ENCODE measurements at places on chromosomes 7 and 10.

DNA sequence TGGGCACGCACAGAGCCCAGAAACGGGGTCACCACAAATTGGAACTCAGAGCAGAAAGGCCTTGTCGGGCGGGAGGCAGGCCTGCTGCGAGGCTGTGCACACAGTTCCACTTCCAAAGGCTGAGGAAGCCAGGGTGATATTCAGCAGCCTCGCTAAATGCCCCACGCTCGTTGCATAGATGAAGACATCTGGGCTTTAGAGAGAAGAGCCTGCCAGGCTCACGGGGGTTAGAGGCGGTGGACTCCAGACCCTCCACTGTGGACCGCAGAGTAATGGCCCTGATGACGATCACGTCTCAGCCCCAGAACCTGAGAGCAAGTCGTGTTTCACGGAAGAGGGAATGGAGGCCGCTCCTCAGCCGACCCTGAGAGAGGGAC lies 104.2 kb downstream of the DNAJB6 start:
- no peak for DNase-seq

GRCh38 chr10:113965077-113965476 lies 78.6 kb upstream of the ADRB1 start:
- DNase-seq, result peak; percentile 63

- DNase-seq, result no peak
Observed at GRCh38 chr7:158442260-158442659, 145.4 kb downstream of the PTPRN2 start.

- DNase-seq, result no peak
Observed at GRCh38 chr7:114793155-114793845, 128.6 kb upstream of the MDFIC start.

- peak; percentile 89 for DNase-seq
Observed at GRCh38 chr7:144842377-144842851, 6.6 kb upstream of the TPK1 start.

- no peak for DNase-seq
Observed at GRCh38 chr10:1368842-1369171, 312.6 kb downstream of the WDR37 start.

DNA sequence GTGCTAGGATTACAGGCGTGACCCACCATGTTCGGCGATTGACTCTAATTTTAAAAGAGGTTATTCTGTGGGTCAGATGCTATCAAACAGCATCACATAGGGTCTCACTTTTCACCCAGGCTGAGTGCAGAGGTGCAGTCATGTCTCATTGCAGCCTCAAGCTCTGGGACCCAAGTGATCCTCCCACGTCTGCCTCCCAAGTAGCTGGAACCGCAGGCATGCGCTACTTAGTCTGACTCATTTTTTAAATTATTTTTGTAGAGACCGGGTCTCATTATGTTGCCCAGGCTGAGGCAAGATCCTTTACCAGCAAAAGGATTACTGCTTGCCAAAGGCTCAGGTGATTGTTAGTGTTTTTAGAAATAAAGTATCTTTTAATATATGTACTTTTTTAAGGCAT lies 42.9 kb upstream of the STOX1 start:
- DNase-seq, result no peak

GRCh38 chr10:83410570-83410969 lies 728.7 kb upstream of the GHITM start:
- no peak for DNase-seq

GRCh38 chr10:61271127-61271780 lies 181.9 kb downstream of the TMEM26 start:
- DNase-seq, result no peak

DNA sequence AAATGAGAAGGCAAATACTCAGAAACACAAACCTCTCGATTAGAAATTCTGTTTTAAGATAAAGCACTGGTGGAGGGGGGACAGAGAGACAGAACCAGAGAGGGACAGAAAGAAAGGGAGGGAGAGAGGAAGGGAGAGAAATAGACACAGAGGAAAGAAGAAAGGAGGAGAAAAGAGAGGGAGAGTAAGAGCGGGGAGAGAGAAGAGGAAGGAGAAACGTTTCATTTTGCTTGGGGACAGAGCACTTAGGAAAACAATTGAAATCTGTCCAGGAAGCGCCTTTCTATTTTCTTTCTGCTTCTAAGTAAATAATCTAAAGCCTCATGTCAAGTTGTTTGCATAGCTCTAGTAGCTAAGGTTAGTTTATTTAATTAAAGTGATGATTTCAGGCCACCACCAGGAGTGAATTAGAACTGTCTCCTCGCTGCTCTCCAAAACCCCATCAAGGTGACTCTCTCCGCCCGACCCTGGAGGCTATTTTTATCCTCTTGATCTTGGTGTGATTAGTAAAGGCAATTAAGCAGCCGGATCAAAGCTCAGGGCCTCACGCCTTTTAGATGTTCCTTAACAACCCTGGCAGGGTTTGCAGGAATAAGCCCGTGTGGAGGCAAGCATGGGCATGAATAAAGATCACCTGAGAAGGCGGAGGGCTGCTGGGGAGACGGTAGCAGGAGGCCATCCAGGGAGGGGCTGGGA lies 73.4 kb upstream of the INSIG1 start:
- DNase-seq, result no peak

DNA sequence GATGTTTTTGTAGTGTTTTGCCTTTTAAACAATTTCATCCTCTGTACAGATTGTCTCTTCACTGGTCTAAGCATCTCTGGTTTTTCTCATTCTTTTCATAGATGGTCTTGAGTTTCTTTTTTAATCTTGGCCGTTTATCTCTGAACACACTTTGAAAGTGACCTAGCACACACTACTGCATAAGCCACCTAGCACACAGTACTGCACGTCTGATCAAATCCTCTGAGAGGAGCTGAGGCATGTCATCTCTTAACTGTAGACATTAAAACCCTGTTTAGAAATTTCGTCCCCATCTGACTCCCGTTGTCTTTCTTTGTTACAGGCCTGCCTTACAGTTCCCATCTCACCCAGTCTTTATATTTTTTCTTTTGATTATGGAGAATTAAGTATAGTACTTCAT lies 100.2 kb downstream of the MAPK8 start:
- no peak for DNase-seq

GRCh38 chr7:73815436-73815835 lies 15.4 kb upstream of the CLDN4 start:
- DNase-seq, result no peak

- no peak for DNase-seq
Observed at GRCh38 chr7:130883928-130884327, 149.9 kb upstream of the KLF14 start.

GRCh38 chr10:23053036-23053435 lies 42.3 kb upstream of the MSRB2 start:
- no peak for DNase-seq

GRCh38 chr7:101816595-101817470 lies 593 bp upstream of the CUX1 start:
- DNase-seq, result no peak

DNA sequence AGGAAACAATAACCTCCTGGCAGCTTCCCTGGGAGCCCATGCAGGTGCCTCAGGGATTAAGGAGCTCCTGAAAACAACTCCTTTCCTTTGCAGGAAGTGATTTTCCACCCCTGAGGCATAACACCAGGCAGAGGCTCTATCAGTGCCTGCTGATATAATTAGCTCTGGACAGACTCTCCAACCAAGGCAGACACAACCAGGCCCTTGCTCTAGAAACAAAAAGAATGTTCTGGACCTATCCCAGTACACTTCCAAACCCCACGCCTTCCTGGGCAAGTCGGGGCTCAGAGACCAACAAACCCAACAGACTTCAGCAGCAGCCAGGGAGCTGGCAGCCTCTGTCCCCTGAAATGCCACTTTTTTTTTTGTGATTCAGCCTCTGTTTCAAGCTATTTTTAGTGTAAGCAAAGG lies 247.1 kb downstream of the KCNMA1 start:
- no peak for DNase-seq

- no peak for DNase-seq
Observed at GRCh38 chr10:34323192-34323591, 491.9 kb downstream of the PARD3 start.

DNA sequence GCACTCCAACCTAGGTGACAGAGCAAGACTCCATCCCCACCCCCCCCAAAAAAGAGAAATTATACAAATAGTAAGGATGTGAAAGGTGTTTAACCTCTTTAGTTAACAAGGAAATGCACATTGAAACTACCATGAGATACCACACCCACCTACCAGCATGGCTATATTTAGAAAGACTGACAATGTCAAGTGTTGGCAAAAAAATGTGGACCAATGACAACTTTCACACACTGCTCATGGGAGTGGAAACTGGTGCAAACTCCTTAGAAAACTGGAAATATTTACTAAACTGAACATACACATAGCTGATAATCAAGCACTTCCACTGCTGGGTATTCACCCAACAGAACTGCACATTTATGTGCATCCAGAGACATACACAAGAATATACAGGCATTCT lies 23.3 kb upstream of the NRF1 start:
- no peak for DNase-seq

DNA sequence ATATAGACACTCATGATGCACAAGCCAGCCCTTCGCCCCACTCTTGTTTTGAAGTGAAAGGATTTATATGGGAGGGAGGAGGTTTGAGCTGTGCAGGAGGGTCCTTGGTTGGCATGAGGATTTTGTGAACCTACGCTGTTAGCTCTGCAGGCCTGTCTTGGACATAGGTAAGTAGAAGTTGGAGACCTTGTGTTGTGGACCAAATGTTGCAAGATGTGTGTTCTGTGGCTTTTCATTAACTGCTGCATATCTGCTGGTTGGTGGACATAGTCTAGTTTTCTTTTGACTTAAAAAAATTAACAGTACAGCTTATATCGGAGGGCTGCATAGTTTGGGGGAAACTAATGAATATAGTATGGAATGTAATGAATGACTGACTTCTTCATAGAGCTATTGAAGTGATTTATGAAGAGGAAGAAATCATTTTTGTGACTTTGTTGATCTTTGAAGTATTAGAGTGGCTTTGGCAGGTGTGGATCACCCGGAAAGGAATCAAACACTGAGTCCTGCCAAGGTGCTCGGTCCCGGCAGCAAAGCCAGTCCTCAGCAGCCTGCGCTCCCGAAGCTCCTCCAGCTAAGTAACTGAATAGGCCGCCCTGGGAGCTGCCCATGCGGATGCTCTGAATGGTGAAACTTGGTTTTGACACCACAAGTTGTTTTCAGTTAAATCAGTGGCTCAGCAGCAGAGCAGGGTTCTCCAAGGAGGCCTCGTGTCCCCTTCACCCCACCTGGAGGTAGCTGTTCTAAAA lies 3.2 kb downstream of the MGMT start:
- DNase-seq, result no peak

- DNase-seq, result no peak
Observed at GRCh38 chr10:115050375-115051010, 42.7 kb upstream of the ATRNL1 start.

- no peak for DNase-seq
Observed at GRCh38 chr10:37010741-37011140, 114.7 kb upstream of the ANKRD30A start.

DNA sequence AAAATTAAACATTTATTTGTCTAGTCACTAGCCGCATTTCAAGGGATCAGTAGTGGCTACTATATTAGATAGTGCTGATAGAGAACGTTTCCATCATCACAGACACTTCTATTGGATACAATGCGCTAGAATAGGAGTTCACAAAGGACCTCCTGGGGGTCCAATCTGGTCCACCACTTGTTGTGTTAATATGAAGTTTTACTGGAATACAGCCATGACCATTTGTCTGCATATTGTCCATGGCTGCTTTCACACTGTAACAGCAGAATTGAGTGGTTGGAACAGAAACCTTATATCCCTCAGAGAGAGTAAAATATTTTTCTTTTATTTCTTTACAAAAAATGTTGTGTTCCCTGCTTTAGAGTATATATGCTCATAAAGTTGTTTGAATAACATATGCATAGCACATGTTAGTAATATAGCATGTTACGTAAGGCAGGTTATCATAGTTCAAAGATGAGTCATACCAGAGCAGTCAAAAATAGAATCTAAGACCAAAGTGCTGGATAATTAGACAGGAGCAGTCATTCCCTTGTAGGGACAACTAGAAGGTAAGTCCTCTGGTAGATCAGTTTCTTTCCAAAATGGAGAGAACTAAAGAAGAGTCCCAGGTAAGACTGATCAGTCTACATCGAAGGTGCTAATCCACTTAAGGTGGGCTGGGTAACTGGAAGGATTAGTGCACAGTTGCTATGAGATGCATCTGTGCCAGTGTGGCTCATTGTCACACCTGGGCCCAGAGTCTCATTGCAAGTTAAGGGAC lies 14.9 kb downstream of the BZW2 start:
- DNase-seq, result peak; percentile 65

GRCh38 chr10:59682986-59683937 lies 26.4 kb downstream of the SLC16A9 start:
- no peak for DNase-seq

All from CD14-positive monocyte (primary cell).